Activated gamma-delta T cell treated with anti-CD3 and anti-CD28 coated beads, Interleukin-2, amount 50 U/mL, for 16 hours (primary cell): ENCODE measurements at places on chromosomes 2 and 18.

DNA sequence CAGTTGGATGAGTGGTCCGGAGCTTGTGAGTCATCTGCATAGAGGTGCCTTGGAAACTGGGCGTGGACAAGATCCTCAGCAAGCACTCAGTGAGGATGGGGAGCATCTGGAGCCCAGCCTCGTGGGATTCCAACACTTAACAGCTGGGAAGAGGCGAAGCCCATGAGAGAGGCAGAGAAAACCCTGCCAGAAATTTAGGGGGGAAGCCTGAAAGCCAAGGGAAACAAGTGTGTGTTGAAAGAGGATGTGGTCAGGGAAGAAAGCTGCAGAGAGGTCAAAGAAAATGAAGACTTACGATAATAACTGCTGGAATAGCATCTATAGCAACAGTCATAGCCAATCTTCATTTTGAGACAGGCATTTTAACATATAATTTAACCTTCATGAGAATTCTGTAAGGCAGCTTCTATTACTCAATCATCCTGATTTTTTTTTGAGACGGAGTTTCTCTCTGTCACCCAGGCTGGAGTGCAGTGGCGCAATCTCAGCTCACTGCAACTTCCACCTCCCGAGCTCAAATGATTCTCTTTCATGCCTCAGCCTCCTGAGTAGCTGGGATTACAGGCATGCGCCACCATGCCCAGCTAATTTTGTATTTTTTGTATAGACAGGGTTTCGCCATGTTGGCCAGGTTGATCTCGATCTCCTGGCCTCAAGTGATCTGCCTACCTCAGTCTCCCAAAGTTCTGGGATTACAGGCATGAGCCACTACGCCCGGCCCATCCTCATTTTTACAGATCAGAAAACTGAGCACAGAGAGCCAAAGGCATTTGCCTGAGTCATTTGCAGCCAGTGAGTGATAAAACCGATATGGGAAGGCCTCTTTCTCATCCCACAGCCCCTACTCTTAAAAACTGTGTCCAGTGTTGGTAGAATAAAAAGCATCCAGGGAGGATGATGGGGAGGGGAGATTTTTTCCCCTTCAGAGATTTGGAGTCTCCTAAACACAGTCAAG, 214.4 kb upstream of the EPAS1 start:
- no peak for DNase-seq

GRCh38 chr2:160632084-160632975, 138.7 kb upstream of the RBMS1 start:
- DNase-seq, result no peak

DNA sequence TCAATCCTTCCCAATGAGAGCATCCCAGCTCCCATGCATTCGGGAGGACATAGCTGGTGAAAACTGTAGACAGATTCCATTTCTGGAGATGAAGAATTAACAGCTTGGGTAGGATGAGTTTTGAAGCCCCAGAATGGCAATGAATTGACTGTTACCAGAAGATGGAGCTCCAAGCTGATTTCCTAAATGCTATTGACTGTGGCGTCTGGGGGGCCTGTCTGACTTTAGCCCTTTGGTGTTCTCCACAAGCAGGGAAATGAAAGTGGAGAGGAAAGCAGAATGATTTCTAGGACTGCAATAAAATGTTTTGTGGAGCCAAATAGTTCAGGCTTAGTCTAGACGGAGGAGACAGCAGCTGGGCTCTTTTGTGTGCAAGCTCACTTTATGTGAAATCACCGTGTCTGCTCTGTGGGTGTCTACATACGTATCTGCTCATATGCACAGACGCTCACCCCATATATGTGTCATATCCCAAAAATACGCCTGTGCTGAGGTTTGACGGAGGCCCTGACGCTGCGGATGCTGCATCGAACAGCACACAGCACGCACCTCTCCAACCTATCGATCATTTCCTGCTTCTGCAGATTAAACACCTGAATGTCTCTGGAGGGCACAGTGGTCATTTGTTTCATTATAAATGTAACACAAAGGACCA, 166.4 kb upstream of the PXDN start:
- DNase-seq, result no peak

DNA sequence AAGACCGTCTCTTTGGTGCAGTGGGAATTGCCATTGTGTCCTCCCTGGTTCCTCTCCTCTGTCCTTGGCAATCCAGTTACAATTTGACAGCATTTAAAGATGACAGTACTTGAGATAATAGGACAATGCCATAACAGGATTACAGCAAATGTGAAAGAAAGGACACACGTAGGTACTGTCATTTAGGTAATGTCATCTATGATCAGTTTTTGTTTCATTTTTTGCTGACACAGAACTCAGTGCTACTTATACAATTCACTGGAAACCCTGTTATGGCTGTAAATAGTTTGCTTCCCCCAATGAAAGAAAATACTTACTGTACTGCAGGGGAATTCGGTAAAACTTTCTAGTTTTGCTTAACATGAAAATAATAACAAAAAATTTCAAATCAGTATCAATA, 65.2 kb downstream of the BCL11A start:
- no peak for DNase-seq

DNA sequence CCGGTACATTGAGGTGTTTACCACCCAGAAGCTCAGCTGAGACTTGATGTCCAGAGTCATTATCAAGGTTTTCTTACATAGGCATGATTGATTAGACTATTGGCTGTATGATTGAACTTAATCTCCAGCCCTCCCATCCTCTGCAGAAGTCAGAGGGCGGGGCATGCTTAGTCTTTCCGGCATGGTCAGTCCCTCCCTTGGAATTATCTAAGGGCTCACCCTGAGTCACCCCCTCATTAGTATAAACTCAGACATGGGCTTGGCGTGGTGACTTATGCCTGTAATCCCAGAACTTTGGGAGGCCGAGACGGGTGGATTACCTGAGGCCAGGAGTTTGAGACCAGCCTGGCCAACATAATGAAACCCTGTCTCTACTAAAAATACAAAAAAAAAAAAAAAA, 243.9 kb downstream of the VAPA start:
- DNase-seq, result no peak

- no peak for DNase-seq
Observed at GRCh38 chr2:42042631-42043355, 5.0 kb upstream of the PKDCC start.
